ENCODE measurements at places on chromosomes 2 and 18.

GRCh38 chr2:173410579-173410978 lies 55.9 kb downstream of the CDCA7 start:
- no peak for DNase-seq

GRCh38 chr2:180012523-180012922 lies 5.4 kb upstream of the CWC22 start:
- DNase-seq = no peak

DNA sequence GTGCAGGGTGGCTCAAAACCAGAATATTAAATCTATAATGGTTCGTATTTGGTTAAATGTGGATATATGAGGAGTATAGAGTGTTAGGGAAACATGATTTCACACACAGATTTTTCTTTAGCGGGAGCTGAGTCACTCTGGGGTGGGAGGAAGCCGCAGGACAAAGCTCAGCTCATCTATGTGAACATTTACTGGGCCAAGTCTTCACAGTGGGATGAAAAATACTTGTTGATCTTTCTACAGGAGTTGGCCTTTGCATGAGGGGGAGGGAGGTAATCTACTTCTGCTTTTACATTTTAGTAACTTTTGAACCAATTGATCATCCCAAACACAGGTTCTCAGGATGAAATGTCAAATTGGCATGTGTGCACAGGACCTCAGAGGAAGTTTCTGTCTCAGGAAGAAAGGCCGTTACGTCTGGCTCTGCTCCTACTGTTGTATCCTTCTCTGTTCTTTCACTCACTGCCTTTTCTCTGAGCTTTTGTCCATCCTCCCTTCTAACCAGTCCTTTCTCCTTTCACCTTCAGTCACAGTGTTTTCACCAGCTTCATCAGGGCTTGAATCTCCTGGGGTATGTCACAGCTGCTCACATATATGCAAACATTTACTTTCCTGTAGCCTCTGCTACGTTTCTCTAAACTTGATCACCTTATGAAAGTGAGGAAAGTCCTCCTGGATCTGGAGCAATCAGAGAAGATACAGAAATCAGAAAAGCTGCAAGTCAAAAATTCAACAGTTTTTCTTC lies 943.3 kb upstream of the FANCL start:
- DNase-seq = no peak

- DNase-seq = no peak
Measured at GRCh38 chr2:83340424-83340823, 1118.7 kb downstream of the SUCLG1 start.

DNA sequence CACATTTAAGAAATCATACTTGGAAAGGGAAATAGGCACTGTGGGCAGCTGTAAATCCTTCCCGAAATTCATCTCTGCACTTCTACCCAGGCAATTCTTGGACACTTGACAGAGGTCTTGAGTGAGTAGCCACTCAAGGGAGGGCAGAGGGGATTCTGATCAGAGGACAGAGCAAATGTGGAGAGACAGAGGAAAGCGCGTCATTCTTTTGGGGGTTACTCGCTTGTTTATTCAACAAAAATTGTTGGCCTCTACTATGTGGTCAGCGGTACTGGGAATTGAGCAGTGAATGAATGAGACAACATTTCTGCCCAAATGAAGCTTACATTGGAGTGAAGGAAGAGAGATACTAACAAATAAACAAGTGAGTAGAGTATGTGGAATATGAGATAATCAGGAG lies 41.4 kb upstream of the YES1 start:
- no peak for DNase-seq

Data from stimulated activated naive B cell treated with anti-CD40 and anti-IgM and Interleukin-4, amounts not matched to agents 10 μg/mL and 1 μg/mL and 100 μg/mL, for 72 hours (primary cell).